ENCODE measurements at places on chromosomes 6 and 20.

DNA sequence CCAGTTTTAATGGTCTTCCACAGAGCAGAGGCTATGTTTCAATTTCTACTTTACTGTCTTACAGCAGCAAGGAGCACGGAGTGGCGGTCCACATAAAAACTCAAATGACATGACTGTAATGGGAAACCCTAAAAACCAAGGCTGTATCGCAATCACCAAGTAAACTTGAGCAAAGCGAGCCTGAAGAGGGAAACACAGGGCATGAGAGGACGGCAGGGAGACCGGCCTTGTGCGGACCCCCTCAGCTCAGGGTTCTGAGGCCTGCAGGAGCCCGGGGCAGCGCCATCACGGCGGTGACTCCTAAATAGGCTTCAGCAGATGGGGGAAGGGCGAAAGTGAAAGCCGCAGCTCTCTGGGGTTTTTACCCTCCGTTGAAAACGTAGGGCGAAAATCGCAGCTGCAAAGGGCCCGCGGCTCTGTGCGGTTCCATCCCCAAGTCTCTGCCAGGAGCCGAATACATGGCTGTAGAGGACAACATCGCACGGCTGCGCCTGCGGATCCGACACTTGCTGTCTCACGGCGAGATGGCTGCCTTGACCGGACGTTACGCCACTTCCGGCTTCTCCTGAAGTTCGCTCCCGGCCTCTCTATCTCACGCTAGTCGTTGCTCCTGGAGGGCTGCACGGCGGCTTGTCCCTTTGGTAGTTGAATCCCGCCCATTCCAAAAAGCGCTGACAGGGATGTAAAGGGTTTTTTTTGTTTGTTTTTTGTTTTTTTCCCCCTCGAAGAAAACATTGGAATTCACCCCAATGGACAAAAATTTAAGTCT, at the start of gene PSMB1:
Gene PSMB1, minus strand, starts transcription at position 543 of the 769 bp plus-strand sequence. Its CDS starts 65 bp downstream, at position 478.
- DNase-seq, result peak; percentile 95

DNA sequence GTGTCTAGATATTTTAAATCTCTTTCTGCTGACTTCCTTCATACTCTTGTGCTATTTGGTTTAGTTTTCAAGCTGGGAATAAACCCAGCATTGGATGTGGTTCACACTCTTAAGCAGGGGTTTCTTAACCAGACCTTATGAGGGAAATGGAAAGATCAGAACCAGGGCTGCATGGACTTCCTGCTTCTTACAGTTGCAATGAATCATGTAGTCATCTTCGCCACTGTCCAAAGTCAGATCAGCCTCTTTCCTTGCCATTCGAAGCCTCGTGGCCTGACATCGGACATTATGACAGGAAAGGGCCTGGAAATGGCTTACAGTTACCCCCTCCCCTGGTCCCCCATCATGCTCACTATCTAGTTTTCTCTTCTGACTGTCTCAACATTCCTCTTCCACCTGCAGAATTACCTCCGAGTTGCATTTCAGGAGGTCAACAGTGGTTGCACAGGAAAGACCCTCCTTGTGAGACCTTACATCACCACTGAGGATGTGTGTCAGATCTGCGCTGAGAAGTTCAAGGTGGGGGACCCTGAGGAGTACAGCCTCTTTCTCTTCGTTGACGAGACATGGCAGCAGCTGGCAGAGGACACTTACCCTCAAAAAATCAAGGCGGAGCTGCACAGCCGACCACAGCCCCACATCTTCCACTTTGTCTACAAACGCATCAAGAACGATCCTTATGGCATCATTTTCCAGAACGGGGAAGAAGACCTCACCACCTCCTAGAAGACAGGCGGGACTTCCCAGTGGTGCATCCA, 16.8 kb upstream of the NAA20 start:
- no peak for DNase-seq

DNA sequence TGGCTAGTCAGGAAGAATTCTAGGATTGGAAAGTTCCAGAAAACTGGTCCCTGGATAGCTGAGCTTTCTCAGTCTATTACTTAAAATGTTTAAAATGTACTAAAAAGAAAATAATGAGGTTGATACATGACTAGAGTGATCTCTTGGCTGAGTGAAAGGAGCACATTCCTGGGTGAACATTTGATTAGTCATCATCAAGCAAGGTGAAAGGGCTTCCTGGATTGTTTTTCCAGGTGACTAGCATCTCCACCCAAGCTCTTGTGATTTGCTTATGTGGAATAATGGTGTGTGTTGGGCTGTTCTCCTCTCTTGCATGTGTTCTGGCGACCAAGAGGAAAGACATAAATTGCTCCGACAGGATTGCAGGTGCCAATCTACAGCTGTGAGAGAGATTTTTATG, 42.9 kb downstream of the PKIB start:
- DNase-seq, result no peak

DNA sequence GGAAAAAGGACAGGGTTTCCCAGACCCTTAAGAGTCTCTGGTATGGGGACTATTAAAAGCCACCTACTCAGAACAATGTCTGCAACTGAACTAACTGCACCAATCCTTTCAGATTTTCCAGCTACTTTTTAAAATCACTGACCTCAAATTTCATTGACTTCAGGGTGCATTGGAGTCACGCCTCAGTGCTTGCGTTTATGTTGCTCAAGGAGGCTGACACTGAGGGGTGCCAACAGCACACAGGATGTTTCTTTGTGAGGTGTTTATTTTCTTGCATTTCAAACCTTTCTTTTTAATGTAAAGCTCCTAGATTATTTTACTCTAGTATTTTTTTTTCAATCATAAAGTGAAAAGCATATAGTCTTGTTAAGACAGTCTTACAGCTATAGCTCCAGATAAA, 402.0 kb upstream of the SLC35B3 start:
- DNase-seq, result no peak

DNA sequence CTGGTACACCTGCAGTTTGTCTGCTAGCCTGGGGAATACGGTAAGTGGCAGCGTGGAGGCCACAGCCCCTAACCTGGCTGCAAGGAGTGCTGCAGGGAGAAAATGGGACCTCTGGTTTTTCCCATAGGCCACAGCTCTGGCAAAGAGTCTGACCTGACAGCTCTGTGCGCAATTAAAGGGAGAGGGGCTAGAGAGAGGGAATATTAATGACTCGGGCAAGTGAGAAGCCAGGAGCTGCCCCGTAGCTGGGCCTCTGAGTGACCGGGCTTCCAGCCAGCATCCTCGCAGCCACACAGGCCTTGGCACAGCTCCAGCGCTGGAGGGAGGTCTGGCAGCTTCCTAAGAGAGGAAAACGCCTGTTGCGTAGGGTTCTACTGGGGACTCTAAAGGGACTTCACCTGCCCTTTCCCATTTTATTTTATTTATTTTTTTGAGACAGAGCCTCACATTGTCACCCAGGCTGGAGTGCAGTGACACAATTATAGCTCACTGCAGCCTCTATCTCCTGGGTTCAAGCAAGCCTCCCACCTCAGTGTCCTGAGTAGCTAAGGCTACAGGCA, 18.2 kb upstream of the OCSTAMP start:
- peak; percentile 90 for DNase-seq

DNA sequence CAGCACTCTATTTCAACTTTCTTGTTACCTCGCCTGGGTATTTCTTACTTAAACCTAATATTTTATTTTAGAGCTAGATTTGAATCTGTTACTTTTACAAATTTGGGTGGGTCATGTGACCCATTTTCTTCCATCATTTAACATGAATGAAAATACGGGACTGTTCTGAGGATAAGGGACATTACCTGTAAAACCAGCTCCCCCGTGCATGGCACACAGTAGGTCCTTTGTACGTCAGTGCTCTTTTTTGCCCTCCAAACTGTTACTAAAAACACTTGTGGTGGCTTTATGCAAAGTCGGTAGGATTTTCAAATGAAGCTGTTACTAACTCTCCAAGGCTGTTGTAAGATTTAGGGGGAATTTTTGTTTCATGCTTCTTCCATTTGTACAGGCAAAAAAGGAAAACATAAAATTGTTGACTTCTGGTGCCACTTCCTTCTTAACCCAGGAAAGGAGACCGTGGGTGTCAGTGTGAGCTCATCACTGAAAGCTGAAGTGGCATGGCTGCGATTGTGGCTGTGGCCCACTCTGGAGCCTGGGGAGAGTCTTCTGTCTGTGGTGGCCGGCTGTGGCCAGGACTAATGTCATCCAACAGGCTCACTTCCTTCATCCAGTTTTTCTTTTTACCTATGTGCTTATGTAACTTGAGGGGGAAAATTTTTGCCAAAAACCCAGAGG, 40.2 kb upstream of the PXDC1 start:
- no peak for DNase-seq

- DNase-seq, result no peak
Measured at GRCh38 chr6:163646866-163647265, 232.3 kb downstream of the QKI start.

GRCh38 chr6:43128926-43129325, 42.1 kb upstream of the SRF start:
- no peak for DNase-seq

GRCh38 chr20:41479113-41479512, 112.5 kb upstream of the EMILIN3 start:
- DNase-seq, result no peak

GRCh38 chr6:3635482-3635881, 116.0 kb downstream of the PXDC1 start:
- no peak for DNase-seq

DNA sequence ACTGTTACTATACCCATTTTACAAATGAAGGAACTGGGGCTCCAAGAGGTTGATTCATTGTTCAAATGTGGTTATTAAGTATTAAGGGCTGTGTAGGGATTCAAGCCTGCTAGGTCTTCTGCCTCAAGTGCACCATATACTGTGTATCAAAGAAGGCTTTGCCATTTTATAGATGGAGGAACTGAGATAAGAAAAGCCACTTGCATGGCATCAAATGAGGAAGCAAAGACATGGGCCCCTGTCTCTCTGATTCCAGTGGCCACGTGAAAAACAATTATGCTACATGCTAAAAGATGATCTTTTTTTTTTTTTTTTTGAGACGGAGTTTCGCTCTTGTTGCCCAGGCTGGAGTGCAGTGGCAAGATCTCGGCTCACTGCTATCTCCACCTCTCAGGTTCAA, 67.0 kb downstream of the TMEM200A start:
- no peak for DNase-seq

DNA sequence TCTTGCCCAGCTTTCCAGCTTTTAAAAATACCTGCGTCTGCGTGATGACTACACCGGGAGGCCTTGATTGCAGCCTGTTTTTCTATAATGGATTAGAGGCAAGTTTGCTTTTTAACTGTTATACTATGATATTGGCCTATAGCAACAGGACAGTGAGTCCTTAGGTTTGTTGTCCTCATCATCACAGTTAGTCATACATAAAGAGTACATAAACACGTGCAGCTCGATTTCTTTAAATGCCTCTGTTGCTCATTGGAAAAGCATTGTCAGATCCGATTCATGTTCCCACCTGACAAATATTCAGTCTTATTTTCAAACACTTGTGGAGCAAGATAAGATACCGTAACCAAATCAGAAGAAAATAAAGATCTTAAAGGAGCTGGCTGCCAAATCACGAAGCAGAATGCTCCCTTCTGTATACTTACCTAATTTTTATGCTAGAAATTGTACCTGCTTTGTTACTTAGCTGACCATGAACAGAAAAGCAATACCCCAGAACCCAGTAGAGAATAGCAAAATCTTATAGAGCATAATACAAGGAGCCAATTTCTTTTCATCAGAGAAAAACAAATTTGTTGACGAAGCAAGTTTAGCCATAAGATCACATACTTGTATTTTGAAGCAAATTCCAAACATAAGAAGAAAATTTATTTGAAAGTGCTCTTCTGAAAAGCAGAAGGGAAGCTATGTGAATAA, 100.4 kb downstream of the TMEM200A start:
- no peak for DNase-seq

- no peak for DNase-seq
Measured at GRCh38 chr6:132971676-132972075, 157.3 kb downstream of the RPS12 start.

- DNase-seq, result no peak
Measured at GRCh38 chr6:110690916-110691315, 124.4 kb downstream of the CDK19 start.
